Hippocampal formation (tissue), 2 donors: ENCODE measurements at places on chromosomes 5 and 9.

DNA sequence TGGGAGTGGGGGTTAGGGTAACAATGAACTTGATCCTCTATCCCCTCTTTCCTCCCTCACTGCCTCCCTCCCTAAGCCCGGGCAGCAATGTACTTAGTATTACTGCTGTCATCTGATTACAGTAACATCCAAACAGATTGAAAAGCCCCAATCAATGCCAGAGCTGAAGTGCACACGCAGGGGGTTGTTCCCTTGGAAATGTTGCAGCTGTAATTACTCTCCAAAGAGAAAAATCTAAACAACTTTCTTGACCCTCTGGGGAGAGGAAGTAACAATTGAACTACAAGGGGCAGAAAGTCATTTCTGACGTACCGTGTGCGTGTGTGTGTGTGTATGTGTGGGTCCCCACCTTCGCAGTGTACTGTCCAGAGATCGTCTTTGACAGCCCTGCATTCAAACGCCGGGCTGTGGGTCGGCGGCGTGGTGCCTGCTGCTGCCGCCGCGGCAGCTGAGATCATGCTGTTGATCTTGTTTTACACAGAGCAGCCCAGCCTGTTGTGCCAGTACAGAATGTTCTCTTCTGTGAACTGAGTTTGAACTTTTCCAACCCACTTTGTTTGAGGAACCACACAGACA is 66.0 kb upstream of the KLF9 start:
- DNase-seq: peak; percentile 69

GRCh38 chr9:112447283-112447761 is 39.3 kb upstream of the KIAA1958 start:
- no peak for DNase-seq

- DNase-seq: no peak
Measured at GRCh38 chr9:5562806-5563416, 52.6 kb downstream of the PDCD1LG2 start.

- no peak for DNase-seq
Measured at GRCh38 chr5:7246287-7246686, 149.7 kb upstream of the ADCY2 start.

GRCh38 chr9:85543196-85543595 is 198.6 kb downstream of the AGTPBP1 start:
- no peak for DNase-seq

GRCh38 chr9:91786132-91786896 is 163.7 kb downstream of the ROR2 start:
- DNase-seq: no peak

DNA sequence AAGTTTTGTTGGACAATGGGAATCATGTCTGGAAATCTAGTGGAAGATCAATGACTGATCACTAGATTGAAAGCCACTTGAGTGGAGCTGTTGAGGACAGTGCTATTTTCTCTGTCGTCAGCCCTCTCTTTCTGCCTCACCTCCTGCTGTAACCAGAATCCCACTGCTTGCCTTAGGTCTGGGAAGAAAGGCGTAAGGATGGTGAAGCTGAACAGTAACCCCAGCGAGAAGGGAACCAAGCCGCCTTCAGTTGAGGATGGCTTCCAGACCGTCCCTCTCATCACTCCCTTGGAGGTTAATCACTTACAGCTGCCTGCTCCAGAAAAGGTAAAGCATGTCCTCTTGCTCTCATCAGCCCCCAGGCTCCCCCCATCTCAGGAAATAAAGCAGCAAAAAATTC is 1.1 kb downstream of the NSG2 start:
- DNase-seq: no peak

DNA sequence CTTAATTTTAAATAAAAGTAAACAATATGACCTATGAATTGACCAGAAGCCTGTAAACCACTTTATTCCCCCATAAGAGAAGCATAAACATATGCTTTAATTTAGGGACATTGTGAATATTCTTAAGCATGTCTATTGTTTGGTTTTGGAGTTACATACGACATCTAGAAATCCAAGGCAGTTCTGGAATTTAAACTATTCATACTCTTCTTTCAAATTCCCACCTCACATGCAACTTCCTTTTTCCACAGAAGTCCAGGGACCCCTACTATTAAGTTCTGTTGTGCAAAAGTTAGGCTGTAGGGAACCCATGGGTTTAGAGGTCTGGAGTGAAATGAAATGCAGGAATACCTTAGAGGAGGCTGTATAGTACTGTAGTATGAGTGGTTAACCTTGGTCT is 2.1 kb downstream of the RIC1 start:
- no peak for DNase-seq

DNA sequence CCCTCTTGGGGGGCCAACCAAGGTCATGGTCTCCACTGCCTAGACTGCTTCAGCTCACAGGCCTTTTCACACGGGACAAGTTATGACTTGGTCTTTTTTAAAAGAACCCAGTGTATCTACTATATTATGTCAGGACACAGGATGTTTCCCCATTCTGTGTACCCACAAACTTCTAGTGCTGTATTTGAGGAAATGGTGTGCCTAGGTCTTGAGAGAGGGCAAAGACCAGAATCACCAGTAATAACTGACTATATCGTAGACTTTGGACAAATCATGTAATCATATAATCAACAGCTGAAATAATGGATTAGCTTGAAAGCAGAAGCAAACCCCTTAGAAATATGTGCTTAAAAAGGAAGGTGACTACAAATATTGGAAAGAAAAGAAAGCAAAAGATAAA is 133.3 kb downstream of the ARL15 start:
- DNase-seq: no peak

DNA sequence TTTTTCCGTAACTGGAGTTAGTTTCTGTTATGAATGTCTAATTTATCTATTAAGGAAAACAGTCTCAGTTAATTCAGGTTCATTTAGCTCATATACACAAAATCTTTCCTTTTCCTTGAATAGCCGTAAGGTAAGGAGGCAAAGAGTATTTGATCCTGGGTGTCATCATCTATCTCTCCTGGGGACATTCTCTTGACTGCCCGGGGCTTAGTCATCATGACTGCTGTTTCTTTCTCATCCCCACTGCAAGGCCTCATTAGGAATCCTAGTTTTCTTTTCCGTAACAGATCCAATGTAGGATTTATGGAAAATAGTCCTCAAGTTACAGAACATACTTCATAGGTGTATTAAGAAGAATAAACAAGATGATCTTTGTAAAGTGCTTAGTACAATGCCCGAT is 134.9 kb upstream of the CHD1 start:
- DNase-seq: no peak

DNA sequence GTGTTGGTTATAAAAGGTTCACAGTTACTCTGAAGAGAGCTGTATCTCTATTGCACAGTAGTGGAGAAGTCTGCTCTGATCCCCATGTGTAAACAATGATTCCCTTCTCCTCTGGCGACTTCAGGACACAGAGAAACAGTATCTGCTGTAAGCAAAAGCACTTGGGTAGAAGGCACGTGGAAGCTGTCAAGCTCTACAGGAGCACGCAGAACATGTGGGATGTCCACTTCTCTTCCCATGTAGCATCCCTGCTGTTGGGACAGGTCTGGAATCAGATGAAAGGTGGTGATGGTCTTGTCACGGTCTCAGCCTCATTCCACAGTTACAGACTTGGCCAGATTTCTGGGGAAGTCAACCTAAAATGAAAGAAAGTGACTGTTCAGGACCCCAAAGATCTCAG is 9.4 kb upstream of the MAPK9 start:
- no peak for DNase-seq

DNA sequence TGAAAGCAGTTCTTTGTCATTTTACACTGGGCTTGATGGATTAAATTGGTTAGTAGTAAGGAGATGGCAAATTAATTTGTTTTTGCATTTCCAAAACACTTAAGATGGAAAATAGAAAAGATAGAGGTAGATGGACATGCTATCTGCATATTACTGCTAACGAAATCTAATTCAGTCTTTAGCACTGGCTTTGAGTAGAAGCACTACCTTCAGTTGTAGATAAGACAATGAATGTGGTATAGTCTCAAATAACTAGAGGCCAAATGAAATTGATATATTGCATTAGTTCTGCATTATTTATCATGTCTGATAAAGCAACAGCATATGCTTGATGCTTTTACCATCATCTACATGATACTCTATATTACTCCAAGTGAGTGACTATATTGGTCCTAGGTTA is 33.4 kb downstream of the KIAA1958 start:
- DNase-seq: no peak

GRCh38 chr5:74631081-74631953 is 9.2 kb downstream of the ENC1 start:
- no peak for DNase-seq

GRCh38 chr5:128109138-128109537 is 25.6 kb downstream of the SLC12A2 start:
- DNase-seq: no peak

GRCh38 chr9:14344941-14345353 is 31.0 kb upstream of the NFIB start:
- DNase-seq: no peak

GRCh38 chr9:121620777-121621449 is 30.5 kb upstream of the DAB2IP start:
- DNase-seq: no peak

- no peak for DNase-seq
Measured at GRCh38 chr9:116060631-116061030, 93.0 kb upstream of the PAPPA start.

- peak; percentile 76 for DNase-seq
Measured at GRCh38 chr9:100111235-100111634, 12.2 kb downstream of the INVS start.

DNA sequence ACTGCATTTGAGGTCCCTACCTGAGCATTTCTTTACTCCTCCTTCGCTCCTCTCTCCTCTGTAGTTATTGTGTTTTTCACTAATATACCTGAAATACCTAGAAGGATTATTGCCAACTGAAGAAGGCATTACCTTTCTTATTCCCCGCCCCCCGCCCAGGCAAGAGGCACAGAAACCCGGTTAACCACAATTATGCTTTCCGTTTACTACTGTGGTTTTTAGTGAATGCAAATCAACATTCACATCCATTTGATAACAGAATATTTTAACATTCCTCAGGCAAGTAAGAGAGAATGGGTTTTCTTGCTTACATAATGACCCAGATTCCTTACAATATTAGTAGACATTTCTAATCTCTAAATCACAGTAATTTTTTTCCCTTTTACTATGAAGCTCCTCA is 136.9 kb downstream of the PCSK5 start:
- no peak for DNase-seq

GRCh38 chr5:93452255-93452654 is 128.8 kb downstream of the NR2F1-AS1 start:
- no peak for DNase-seq

DNA sequence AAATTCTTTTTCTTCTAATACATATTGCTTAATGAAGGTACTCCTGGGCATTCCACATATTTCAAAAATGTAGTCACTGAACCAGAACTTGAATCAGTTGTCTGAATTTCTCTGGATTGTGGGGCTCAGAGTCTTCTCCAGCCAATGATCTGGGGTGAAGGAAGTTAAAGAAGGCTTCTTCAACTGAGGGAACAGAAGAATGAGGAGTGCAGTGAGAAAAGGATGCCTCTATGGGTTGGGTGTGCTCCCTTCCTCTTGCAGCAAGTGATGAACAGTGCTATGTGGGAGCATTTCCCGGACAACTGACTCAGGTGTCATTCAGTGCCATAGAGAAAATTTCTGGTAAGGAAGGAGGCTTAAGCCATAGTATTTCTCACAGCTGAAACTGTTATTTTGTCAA is 7.9 kb downstream of the LNPEP start:
- DNase-seq: no peak

DNA sequence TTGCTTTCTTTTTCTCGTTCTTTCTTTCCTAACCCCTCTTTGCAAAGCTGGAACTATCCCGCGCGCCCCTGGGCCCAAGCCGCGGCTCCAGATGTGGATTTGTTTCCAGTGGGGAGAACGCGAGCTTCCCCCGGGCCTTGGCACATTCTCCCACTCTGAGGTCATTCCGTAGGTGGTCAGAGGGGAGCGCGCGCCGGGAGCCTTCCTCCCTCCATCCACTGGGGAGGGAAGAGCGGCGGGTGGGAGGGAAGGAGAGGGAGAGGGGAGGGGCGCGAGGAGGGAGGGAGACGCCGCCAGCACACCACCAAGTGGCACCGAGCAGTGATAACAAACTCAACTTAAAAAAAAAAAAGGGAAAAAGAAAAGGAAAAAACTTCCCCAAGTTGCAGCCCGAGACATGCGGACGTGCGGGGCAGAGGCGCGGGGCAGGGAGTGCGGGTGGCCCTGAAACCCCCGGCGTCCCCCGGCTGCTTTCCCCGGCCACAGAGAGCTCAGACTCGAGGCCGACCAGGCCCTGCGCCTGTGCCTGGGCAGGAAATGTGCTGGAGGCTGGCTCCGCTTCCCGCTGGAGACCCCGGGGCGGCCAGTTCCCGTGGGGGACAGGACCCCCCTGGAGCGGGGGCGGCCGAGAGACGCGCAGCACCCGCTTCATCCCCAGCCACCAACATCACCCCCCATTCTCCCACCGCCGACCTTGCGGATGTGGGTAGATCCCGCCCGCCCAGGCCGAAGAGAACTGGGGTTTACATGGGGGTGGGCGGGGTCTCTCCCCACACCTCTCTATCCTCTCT is 3.1 kb downstream of the IER5L start:
- peak; percentile 53 for DNase-seq

DNA sequence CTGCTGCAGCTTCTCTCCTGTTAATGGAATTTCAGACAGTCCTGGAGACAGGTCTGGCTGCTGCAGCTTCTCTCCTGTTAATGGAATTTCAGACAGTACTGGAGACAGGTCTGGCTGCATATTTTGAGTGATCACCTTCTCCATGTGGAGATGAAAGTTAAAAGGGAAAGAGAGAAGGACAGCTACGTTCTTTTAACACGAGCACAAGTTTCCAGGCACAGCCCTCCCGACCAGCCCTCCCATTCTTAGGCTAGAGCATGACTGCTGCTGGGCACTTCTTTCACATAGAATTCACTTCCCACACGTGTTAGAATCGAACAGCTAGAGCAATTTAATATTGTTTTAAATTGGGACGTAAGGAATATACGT is 133.3 kb upstream of the DMRT1 start:
- no peak for DNase-seq

GRCh38 chr5:137145721-137146120 is 353.4 kb downstream of the SPOCK1 start:
- DNase-seq: no peak

DNA sequence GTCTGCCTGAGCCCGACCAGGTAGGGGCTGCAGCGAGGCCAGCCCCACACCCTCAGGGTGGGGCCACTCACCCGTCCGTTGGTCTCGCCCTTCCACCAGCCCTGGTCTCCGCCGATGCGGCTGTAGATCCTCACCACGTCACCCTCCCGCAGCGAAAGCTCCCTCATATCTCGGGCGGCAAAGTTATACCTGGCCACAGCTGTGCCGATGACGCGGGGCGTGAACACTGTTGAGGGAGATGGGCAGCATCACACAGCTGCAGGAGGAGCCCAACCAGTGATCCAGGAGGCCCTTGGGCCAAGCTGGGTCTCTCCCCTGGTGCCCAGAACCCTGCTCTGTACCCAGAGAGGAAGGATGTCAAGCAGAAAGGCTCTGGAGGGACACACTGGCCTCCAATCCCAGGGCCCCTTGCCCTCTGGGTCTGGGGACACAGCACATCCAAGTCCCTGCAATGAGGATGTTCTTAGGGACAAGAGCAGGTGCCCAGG is 30.3 kb upstream of the SARDH start:
- no peak for DNase-seq

- DNase-seq: no peak
Measured at GRCh38 chr5:83913593-83913992, 192.9 kb upstream of the HAPLN1 start.

- no peak for DNase-seq
Measured at GRCh38 chr5:16980983-16981382, 44.9 kb upstream of the MYO10 start.

- no peak for DNase-seq
Measured at GRCh38 chr5:55231919-55232270, 1.5 kb downstream of the CCNO start.

- DNase-seq: no peak
Measured at GRCh38 chr5:143701493-143701892, 110.5 kb upstream of the HMHB1 start.
